ENCODE measurements at places on chromosomes 13 and 19. TPM values are rescaled to one million over a fixed set of nuclear protein-coding genes. Genes with fewer than 3 reads are reported as not detected.

GNA15 gene
- 0.94 TPM for total RNA-seq

ZNF382 gene
- 202 TPM for total RNA-seq

S1PR5 gene
- total RNA-seq, result not detected

NLRP11 gene
- total RNA-seq, result not detected

PCDH20 gene
- total RNA-seq, result 5.3 TPM

MYO9B gene
- 86.1 TPM for total RNA-seq

CCL25 gene
- total RNA-seq, result not detected

DEDD2 gene
- 23.2 TPM for total RNA-seq

PSG6 gene
- total RNA-seq, result not detected

FXYD1 gene
- total RNA-seq, result not detected

COMP gene
- total RNA-seq, result not detected

LRRC8E gene
- not detected for total RNA-seq

MYH14 gene
- 1.6 TPM for total RNA-seq

PSG5 gene
- not detected for total RNA-seq

C5AR1 gene
- total RNA-seq, result 0.31 TPM

RFX1 gene
- 4.4 TPM for total RNA-seq

RHPN2 gene
- total RNA-seq, result 2.5 TPM

TMEM221 gene
- 0.63 TPM for total RNA-seq

IZUMO2 gene
- not detected for total RNA-seq

NBEA gene
- total RNA-seq, result 350 TPM

INAFM1 gene
- 5.0 TPM for total RNA-seq

ACP5 gene
- not detected for total RNA-seq

CEACAM3 gene
- not detected for total RNA-seq

SIGLEC5 gene
- total RNA-seq, result not detected

CBARP gene
- 15.3 TPM for total RNA-seq

SWSAP1 gene
- 0.94 TPM for total RNA-seq

RASAL3 gene
- 0.31 TPM for total RNA-seq

ZNF628 gene
- total RNA-seq, result 1.6 TPM

PSPN gene
- 3.1 TPM for total RNA-seq

PNMA8A gene
- 46.3 TPM for total RNA-seq

PDCD5 gene
- total RNA-seq, result 36.3 TPM

CEACAM7 gene
- not detected for total RNA-seq

TEX29 gene
- total RNA-seq, result not detected

FFAR3 gene
- not detected for total RNA-seq

IL11 gene
- not detected for total RNA-seq

ZNF441 gene
- total RNA-seq, result 48.8 TPM

PRTN3 gene
- 0.94 TPM for total RNA-seq

Data from parietal lobe (tissue), 2 donors.